Mesendoderm (in vitro differentiated cells): ENCODE measurements at places on chromosomes 16 and 17.

DNA sequence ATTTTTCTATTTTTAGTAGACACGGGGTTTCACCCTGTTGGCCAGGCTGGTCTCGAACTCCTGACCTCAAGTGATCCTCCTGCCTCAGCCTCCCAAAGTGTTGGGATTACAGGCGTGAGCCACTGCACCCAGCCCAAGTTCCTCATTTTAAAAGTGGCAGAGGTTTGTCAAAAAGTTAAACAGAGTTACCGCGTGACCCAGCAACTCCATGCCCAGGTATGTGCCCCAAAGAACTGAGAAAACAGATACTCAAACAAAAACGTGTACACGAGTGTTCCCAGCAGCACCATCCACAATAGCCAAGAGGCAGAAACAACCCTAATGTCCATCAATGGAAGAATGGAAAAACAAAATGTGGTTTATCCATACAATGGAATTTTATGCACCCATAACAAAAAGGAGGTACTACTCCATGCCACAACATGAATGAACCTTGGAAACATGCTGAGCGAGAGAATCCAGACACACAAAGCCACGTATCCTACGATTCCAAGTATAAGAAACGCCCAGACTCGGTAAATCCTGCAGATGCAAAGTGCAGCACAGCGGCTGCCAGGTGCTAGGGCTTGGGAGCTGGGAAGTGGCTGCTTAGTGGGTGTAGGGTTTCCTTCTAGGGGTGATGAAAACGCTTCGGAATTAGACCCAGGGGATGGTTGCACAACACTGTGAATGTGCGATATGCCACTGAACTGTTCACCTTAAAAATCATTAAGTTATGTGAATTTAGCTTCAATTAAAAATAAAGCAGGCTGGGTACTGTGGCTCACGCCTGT lies 24.8 kb downstream of the ADCY9 start:
- no peaks in the 10 kb centered on the region for H3K4me1 ChIP-seq
- no peak overlapping the region for H3K4me3 ChIP-seq
- H3K27me3 ChIP-seq = no peaks in the 10 kb centered on the region
- H3K27ac ChIP-seq = no peak overlapping the region
- no peak for DNase-seq

GRCh38 chr17:49290690-49291359 lies 60.2 kb upstream of the PHOSPHO1 start:
- H3K27me3 ChIP-seq = no peaks in the 10 kb centered on the region
- peak; percentile 29 for DNase-seq
- H3K4me3 ChIP-seq = no peak overlapping the region
- no peaks in the 10 kb centered on the region for H3K4me1 ChIP-seq
- no peak overlapping the region for H3K27ac ChIP-seq

GRCh38 chr16:1332618-1333148 lies 762 bp upstream of the BAIAP3 start:
- H3K27ac ChIP-seq = no peak overlapping the region
- H3K4me1 ChIP-seq = peaks cover 2% of the 10 kb centered on the region
- peaks cover 10% of the 10 kb centered on the region for H3K27me3 ChIP-seq
- no peak overlapping the region for H3K4me3 ChIP-seq

DNA sequence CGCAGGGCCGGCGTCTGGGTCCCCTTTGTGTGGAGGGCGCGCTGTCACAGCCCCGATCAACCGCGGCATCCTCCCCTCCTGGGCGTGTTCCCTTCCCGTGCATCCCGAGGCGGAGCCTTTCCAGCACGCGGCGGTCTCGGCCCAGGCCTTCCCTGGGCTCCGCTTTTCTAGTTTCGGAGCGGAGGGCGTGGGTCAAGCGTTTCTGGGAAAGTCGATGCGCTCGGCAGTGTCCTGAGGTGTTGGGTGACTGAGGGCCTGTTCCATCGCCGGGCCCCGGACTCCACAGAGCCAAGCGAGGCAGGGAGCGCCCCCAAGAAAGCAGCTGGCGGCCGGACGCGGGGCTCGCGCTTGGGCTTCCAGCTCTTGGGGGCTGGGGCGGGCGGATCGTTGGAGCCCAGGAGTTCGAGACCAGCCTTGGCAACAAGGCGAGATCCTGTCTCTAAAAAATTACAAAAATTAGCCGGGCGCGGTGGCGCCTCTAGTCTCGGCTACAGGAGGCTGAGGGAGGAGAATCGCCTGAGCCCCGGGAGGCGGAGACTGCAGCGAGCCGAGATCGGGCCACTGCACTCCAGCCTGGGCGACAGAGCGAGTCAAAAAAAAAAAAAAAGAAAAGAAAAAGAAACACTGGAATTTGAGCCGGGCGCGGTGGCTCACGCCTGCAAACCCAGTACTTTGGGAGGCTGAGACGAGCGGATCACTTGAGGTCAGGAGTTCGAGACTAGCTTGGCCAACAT lies 806 bp downstream of the IFT140 start:
- H3K36me3 ChIP-seq = peaks cover 2% of the 10 kb centered on the region
- H3K27me3 ChIP-seq = peaks cover 6% of the 10 kb centered on the region
- no peak for DNase-seq
- no peak overlapping the region for H3K4me3 ChIP-seq
- peak overlapping the region; percentile 48 for H3K27ac ChIP-seq

DNA sequence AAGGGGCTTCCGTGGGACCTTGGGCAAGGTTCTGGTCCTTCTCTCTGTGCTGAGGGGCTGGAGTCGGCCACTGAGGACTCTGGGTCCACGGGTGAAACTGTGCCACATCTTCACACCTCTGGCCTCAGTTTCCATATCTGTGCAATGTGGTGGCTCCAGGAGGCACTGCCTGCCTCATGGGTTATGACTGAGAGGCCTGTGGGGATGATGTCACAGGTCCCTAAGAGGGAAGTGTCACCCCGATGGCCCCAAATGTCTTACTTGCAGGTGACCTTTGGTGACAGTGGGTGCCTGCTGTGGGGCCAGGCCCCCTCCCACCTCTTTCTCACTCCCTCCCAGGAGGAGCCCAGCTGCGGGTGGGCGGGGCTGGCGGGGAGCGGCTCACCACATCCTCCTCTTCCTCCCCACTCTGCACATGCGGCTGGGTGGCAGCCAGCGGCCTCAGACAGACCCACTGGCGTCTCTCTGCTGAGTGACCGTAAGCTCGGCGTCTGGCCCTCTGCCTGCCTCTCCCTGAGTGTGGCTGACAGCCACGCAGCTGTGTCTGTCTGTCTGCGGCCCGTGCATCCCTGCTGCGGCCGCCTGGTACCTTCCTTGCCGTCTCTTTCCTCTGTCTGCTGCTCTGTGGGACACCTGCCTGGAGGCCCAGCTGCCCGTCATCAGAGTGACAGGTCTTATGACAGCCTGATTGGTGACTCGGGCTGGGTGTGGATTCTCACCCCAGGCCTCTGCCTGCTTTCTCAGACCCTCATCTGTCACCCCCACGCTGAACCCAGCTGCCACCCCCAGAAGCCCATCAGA lies at the start of gene IL21R:
Gene IL21R (plus strand): TSS at position 407 of the 801 bp plus-strand sequence. CDS start 27,898 bp downstream, outside the sequence.
- H3K4me1 ChIP-seq = no peaks in the 10 kb centered on the region
- H3K27me3 ChIP-seq = no peaks in the 10 kb centered on the region
- no peak for DNase-seq
- H3K36me3 ChIP-seq = no peaks in the 10 kb centered on the region
- H3K27ac ChIP-seq = no peak within 1 kb of the TSS
- no peak within 1 kb of the TSS for H3K4me3 ChIP-seq

- H3K36me3 ChIP-seq = no peaks in the 10 kb centered on the region
- no peak overlapping the region for H3K4me3 ChIP-seq
- no peaks in the 10 kb centered on the region for H3K27me3 ChIP-seq
- no peaks in the 10 kb centered on the region for H3K4me1 ChIP-seq
- no peak for DNase-seq
Measured at GRCh38 chr17:82435103-82435502, 15.4 kb downstream of the CYBC1 start.

DNA sequence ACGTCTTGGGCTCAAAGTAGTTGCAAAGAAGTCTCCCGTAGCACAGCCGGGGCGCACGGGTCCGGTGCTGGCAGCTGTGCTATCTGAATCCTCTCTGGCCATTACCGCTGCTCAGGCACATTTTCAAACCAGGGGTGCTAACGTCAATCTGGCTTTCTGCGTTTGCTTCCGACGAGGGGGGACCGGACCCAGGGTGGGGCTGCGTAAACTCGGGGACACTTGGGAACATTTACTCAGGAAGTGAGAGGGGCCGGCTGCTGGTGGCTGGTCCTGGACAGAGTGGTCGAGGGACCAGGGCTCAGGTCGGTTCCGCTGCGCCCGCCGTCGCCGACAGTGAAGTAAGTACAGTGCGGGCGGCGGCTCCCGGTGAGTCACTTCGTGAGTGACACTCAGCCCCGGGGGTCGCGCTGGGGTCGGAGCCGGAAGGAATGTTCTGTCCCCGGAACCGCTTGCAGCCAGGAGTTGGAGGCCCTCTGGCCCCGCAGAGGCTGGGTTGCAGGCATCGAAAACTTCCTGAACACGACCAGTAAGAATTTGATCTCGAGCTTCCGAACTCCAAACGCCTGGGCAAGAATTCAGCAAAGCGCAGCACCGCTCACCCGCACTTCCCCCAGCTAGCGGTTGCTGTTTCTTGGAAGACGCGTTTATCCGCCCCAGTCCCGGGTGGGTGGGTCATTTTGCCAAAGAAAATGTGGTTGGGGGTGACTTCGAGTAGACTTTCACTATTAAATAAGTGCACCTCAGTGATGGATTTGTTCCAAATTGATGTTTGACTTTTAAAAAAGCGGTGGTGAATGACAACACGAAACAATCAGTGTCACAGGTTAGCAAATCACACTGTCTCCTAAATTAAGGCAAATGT lies 1.4 kb upstream of the HS3ST3B1 start:
- peak; percentile 63 for DNase-seq
- peaks cover 7% of the 10 kb centered on the region for H3K4me1 ChIP-seq
- H3K36me3 ChIP-seq = no peaks in the 10 kb centered on the region
- H3K27ac ChIP-seq = no peak overlapping the region

DNA sequence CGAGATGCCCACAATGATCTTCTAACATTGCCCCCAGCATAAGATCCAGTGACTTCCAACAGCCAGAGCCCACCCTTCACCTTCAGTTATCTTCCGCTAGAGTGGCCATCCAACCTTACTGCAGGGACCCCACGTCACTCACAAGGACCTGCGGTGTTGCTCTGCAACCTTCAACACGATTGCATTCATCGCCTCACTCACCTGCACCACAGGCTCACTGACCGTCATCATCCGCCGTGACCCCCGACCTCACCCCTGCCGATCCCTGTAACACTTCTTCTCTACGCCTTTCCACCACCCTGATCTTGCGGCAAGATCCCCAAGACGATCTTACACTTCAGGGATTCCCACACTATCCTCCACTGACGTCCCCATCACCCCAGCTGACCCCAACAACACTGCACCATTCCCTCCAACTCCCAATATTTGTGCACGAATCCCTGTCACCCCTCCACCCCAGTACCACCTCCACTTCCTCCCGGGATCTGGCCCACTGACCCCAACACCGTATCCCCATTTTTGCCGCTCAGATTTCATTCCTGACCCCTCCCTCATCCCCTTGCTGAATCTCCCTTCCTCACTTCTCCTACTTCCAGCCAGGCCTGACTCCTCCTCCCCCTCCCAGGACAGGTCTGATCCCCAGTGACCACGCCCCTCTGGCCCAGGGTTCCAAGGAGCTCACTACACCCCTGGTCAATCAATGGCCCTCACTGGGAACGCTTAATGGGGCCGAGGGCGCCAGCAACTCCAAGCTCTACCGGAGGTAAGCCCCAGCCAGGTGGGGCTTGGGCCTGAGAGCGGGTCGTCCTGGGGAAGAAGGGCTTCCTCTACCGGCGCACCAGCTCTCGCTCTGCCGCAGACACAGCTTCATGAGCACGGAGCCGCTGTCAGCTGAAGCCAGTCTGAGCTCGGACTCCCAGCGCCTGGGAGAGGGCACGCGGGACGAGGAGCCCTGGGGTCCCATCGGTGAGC lies 7.6 kb downstream of the RUNDC3A start:
- no peak overlapping the region for H3K27ac ChIP-seq
- H3K4me1 ChIP-seq = peaks cover 5% of the 10 kb centered on the region
- peaks cover 6% of the 10 kb centered on the region for H3K36me3 ChIP-seq
- H3K4me3 ChIP-seq = peak overlapping the region; percentile 20
- peak; percentile 94 for DNase-seq

DNA sequence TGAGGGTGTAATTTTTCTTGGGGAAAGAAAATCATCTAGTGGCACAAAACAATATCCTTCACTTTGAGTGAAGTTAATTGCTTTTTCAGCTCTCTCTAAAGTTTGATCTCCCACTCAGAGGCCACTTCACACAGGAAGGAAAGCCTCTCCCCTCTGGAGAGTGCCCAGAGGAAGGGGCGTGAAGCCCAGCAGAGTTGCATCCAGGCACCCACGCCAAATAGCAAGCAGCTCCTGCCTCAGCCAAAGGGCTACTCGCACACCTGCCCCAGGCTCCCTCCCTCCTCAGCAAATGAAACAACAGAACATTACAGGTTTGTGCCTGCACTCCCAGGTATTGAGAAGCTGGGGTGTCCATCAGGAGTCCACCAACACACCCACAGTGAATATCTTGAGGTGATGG lies 183.0 kb upstream of the RPL38 start:
- no peaks in the 10 kb centered on the region for H3K36me3 ChIP-seq
- H3K27me3 ChIP-seq = no peaks in the 10 kb centered on the region
- peaks cover 12% of the 10 kb centered on the region for H3K4me1 ChIP-seq
- H3K27ac ChIP-seq = no peak overlapping the region
- DNase-seq = no peak

- DNase-seq = peak; percentile 84
- H3K27me3 ChIP-seq = no peaks in the 10 kb centered on the region
- H3K27ac ChIP-seq = peak overlapping the region; percentile 3
- H3K4me3 ChIP-seq = no peak overlapping the region
- H3K4me1 ChIP-seq = peaks cover 3% of the 10 kb centered on the region
- H3K36me3 ChIP-seq = no peaks in the 10 kb centered on the region
Measured at GRCh38 chr17:43033948-43034881, 9.2 kb downstream of the RND2 start.

DNA sequence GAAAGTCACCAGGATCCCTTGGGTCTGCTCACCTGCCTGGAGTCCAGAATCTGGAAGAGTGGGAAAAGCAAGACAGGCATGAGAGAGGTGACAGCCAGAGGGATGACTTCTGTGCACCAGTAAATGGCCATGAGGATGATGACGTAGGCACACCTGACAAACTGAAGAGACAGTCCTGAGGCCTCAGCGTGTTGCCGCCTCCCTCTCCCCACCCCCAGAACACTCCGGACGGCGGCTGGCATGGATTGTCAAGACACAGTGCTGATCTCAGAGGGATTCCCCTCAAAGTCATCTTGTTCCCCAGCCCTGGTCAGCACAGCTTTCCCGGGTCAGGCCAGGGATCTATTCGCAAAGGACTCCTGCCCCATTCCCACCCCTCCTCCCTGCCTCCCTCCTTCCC lies 6.2 kb downstream of the SLC13A5 start:
- H3K4me1 ChIP-seq = no peaks in the 10 kb centered on the region
- no peaks in the 10 kb centered on the region for H3K36me3 ChIP-seq
- no peak overlapping the region for H3K27ac ChIP-seq
- H3K4me3 ChIP-seq = no peak overlapping the region
- DNase-seq = no peak
- no peaks in the 10 kb centered on the region for H3K27me3 ChIP-seq

DNA sequence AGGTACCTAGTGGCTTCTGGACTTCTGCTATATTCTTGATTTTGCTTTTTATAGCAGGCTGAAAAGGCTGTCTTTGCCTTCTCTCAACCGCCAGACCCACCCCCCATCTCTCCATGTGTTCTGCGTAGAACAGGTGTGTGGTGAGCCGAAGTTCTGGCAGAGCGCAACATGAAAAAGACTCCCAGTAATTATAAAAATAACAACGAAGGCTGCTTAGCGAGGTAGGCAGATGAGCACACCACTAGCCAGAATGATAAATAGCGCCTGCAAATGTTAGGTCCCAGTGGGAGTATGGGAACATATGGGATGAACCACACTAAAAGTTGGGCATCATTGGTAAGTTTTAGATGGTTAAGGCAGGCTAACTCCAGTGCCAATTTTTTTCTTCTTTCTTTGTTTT lies 14.0 kb upstream of the RBFOX1 start:
- H3K27ac ChIP-seq = no peak overlapping the region
- no peaks in the 10 kb centered on the region for H3K36me3 ChIP-seq
- DNase-seq = no peak
- H3K4me1 ChIP-seq = no peaks in the 10 kb centered on the region
- no peak overlapping the region for H3K4me3 ChIP-seq
